ENCODE measurements at places on chromosomes 13 and 19.
A peak's percentile ranks its signal among the peaks of the same experiment; 100 is the strongest.

GRCh38 chr19:45887200-45887710 is 1.3 kb upstream of the IRF2BP1 start:
- DNase-seq: no peak

DNA sequence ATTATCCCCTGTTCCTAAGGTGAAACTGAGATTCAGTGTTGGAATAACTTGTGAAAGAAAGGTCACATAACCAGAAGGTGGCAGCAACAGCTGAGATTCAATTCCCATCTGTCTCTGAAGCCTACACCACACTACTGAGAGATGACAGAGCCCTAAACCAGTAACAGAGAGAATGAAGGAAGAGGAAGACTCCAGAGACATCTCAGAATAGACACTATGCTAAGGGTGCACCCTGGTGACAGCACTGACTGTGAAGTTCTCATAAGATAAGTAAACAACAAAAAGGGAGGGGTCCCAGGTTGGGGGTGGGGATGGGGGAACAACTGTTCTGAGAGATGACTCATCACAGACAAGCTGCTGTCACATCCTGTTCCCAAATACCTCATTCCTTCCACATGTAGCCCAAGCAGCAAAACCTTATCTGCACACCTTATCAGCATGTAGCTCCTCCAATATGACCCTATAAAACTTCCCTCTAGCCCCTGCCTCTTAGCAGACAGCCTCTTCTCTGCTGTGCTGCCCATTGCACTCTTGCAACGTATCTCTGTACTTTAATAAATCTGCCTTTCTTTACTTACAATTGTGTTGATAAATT is 46.5 kb downstream of the UTP14C start:
- no peak for DNase-seq

DNA sequence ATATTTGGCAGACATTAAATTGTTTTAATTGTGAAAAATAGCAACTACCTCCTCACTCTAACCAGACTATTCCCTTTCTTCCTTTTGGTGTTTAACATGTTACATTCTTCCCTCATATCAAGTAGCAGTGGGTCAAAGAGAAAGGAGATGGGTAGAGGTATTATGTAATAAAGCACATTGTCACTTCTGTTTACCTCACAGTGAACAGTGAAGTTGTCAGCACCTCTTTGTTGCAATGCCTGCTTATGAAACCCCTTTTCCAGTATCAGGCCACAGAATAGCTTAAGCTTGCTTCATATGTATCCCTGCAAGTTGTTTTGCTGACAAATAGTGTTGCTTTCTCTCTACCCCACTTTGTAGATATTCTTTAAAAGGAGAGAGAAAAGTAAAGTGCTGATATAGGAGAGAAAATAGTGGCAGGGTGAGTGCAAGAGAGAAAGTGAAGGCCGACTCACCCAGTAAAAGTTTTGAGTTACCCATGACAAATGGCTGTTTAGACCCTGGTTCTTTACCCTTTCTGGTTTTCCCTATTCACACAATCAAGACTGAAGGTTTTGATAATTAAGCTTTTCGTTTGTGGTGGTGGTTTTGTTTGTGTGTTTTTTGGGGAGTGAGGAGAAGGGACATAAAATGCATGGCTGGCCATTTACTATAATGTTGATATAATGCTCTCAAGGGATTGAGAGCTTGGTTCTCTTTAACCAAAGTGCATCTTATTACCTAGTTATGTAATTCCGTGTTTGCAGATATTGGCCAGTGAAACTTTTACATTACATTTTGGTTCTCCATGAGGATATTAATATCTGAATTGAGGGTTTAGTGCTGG is 3.7 kb downstream of the ITM2B start:
- DNase-seq: no peak

GRCh38 chr19:5934774-5935472 is 20.9 kb downstream of the CAPS start:
- peak; percentile 95 for DNase-seq

GRCh38 chr13:58048670-58049069 is 417.1 kb downstream of the PCDH17 start:
- DNase-seq: no peak

- peak; percentile 3 for DNase-seq
Measured at GRCh38 chr19:32101206-32101605, 244.2 kb upstream of the ZNF507 start.

DNA sequence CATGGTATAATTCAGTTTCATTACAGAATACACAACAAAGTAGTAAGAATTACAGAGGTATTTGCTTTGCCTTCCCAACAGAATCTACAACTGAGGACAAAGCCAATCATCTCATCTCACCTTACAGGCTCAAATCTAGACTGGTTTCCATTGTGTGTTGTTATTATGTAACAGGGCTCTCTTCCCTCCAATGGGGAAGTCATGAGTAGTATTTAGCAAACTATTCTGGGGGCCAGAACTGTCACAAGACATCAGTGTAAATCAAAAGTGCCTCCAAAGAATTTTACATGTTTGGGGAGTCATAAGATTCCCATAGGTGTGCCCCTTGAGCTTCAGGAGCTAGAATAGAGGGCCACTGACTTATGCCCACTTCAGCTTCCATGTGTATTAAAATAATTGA is 187.0 kb upstream of the EDNRB start:
- no peak for DNase-seq

DNA sequence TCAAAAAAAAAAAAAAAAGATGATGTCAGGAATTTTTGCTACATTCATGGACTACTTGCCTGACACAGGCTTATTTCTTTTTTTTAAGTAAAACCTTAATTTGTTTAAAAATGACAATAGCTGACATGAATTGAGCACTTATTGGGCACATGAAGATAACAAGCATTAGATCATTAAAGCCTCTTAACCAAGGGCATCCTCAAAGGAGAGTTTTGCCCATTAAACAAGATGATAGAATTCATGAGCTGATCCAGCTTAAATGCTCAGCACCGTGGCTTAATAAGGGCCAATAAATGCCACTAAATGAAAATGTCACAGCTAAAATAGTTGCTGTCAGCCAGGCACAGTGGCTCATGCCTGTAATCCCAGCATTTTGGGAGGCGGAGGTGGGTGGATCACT is 19.3 kb downstream of the FBXO17 start:
- no peak for DNase-seq

DNA sequence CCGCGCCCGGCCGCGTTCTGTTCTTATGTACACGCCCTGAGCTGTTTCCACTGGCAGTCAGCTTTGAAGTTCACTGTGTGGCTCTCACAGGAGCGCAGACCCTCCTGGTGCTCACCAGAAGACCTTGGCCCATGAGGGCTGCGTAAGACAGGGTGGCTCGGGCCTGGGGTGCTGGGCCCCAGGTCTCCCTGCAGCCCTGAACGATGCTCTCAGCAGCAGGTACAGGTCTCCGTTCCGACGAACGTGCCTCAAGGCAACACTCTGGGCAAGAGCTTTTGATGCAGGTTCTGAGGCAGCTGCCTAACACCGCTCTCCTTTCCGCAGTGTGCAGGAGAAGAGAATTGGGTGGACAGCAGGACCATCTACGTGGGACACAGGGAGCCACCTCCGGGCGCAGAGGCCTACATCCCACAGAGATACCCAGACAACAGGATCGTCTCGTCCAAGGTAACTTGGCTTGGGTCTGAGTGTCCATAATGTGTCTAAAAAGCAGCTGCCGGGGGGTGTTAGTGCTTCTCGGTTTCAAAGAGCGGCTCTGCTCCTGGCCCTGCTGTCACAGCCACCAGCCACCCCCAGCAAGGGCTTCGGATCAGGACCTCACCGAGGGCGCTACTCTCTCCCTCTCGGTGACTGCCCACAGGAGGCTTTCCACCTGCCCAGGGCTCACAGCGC is 95.1 kb downstream of the ATP11A start:
- DNase-seq: no peak

DNA sequence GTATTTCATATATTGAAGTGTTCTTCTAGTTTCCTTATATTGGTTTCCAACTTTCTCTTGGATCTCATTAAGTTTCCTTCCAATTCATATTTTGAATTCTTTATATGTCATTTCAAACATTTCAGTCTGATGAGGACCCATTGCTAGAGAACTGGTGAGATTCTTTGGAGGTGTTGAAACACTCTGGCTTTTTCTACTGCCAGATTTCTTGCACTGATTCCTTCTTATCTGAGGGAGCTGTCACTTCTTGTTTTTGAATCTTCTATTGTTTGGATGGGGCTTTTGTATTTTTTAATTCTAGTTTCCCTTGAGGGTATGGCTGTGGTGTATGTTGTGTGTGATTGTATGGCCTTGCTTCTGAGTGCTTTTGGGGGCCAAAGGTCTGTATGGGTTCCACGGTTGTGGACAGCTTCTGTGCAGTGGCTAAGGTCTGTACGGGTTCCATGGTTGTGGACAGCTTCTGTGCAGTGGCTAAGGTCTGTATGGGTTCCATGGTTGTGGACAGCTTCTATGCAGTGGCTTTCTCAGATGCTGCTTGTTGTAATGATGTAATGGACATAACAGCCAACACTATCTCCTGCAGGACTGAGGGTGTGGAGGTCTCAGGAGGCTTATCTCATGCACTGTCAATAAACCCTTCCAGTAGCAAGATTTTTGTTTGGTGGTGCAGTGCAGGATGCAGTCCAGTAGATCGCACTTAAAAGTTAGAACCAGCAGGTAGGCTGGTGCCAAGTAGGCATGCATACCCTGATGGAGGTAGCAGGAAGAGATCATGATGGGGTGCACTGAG is 36.8 kb downstream of the ACSBG2 start:
- DNase-seq: no peak

- DNase-seq: no peak
Measured at GRCh38 chr13:44876782-44877324, 112.4 kb downstream of the NUFIP1 start.

DNA sequence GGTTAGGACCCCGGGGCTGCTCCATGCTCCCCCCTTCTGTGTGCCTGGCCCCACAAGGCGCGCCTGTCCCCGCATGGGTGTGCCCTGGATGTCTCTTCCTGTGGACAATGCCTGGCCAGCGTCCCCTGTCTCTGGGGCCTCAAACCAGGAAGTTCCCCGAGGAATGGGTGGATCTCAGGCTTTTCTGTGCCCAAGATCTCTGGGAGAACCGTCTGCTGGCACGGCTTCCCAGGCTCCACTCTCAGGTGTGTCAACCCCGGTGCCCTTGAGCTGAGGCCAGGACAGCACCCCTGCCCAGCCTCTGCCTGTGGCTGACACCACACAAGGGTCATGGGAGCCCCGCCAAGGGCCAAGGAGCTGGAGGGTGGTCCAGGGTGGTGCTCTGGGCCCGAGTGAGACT is 15.7 kb downstream of the ZNF444 start:
- no peak for DNase-seq

- DNase-seq: no peak
Measured at GRCh38 chr13:37216331-37216730, 110.9 kb upstream of the CSNK1A1L start.

DNA sequence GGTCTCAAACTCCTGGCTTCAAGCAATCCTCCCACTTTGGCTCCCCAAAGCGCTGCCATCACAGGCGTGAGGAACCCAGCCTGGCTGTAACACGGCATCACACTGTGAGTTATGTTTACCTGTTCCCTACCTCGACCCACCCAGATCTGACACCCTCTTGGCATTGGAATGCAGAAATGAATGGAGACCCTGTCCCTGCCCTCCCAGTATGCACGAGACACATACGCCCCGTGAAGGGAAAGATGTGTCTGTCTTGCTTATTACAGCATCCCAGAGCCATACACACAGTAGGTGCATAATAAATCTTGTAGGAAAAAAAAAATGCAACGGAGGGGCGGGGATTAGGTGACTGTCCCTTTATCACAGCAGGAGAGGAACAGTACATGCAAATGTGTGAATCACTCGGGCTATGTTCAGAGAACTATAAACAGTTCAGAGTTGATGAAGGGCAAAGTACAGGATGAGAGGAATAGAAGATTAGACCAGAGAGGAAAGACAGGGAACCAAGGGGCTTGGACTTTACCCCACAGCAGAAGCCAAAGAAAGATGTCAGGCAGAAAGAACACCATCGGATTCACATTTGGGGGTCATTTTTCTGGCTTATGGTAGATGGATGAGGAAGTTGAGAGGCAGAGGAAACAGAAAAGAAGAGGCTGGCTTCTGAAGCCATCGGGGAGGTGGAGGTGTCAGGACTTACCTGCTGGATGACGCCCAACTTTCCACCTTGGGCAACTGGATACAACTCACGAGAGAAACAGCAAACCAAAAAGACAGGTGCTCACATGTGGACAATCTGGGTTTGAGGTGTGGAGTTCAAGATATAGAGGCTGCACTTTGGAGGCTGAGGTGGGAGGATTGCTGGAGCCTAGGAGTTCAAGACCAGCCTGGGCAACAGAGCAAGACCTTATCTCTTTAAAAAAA is 94.3 kb downstream of the INSR start:
- DNase-seq: no peak

DNA sequence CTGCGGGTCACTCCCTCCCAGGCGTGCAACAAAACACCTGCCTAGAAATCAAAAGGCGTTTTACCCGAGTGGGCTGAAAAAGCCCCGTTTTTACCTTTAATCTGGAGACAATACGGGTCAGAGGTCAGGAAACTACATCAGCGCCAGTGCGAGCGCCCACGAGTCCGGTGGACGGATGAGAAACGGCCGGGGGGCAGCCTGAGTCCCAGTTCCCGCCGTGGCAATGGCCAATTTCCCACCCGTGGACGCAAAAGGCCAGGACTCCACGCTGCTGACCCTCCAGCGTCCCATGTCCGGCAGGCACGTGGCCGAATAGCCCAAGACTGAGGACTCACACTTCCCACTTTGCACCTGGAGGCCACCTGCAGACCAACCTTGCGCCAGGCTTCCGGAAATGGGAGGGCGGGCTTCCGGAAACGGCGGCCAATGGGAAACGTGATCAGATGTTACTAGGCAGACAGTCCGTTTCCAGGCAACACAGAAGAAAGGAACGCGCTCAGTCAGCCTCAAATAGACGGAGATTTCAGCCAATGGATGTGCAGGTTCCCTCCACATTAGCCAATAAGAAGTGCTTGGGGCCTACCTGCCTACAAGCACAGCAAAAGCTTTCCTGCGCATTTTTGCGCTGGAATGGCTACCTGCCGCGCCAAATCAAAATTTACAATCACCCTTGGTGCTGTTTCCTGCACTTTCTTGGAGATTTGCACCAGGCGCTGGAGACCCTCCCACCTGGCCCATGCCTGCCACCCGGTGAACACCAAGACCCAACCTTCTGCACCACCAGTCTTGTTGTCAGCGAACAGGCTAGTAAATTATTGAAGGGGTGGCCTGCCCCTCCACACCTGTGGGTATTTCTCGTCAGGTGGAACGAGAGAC is 47.4 kb downstream of the ZFP14 start:
- DNase-seq: peak; percentile 87

DNA sequence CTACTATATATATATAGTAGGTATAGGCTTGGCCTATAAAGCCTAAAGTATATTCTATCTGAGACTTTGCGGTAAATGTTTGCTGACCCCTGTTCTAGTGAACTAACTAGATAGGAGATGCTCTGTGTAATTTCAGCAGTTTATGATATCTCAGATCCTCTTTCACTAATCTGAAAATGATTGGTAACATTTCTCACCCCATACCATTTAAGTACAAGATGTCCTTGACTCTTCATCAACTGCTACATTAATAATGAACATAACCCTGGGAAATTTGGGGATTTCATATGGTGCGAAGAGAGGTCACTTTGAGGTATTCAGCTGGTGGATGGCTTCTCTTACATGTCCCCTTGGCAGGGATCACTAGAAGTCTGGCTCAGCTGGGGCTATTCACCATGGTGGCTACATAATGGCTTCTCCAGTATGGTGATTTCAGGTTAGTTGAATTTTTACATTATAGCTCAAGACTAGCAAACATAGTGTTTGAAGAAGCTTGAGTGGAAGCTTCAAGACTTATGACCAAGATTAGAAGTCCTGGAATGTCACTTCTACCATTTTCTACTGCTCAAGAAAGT is 103.6 kb upstream of the MYCBP2 start:
- no peak for DNase-seq

- no peak for DNase-seq
Measured at GRCh38 chr13:25882466-25883357, 169.1 kb downstream of the SHISA2 start.

GRCh38 chr19:8046569-8047165 is 5.9 kb upstream of the CCL25 start:
- DNase-seq: no peak

- no peak for DNase-seq
Measured at GRCh38 chr19:35782589-35782988, 7.2 kb downstream of the ARHGAP33 start.

All from vagina (tissue), 2 donors.